ENCODE measurements at places on chromosomes 3 and 15.

GRCh38 chr3:118842147-118842863, 192.3 kb downstream of the IGSF11 start:
- no peak for DNase-seq

- DNase-seq = no peak
These were observed 39.6 kb upstream of the CTNNB1 start for GRCh38 chr3:41159588-41160189.

DNA sequence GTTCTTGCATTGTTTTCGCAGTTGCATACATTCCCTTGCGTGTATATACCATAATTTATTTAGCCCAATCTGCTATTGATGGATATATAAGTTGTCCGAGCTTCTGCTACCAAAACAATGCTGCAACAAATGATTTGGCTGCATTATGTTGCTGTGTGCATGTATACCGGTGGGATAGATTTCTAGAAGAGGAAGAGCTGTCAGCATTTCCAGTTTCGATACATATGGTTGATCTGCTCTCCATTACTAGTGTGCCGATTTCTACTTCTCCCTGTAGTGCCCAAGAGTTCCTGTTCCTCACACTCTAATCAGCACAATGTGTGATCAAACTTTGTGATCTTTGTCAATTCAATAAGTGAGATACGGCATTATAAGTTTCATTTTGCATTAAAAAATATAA, 92.8 kb upstream of the NMNAT3 start:
- no peak for DNase-seq

DNA sequence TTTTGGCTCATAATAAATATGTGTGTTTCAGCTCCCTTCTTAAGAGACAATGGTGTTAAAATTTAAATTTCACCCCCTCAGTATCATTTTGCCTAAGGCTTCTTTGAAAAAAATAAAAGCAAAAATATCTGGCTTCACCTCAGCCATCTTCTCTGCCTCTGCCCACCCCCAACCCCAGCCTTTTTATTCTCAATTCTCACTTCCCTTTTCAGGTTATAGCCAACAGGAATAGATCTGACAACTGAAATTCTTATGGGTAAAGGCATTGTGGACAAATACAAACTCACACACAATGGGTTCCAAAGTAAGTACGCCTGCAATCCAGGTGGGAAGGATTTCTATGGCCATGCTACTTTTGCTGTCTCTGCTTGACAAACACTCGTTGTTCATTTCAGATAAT, 399.0 kb upstream of the ARRDC4 start:
- no peak for DNase-seq

- no peak for DNase-seq
These were observed 17.4 kb downstream of the NBEAL2 start for GRCh38 chr3:46996689-46997452.

GRCh38 chr15:25600751-25601150, 161.9 kb upstream of the UBE3A start:
- DNase-seq = no peak

DNA sequence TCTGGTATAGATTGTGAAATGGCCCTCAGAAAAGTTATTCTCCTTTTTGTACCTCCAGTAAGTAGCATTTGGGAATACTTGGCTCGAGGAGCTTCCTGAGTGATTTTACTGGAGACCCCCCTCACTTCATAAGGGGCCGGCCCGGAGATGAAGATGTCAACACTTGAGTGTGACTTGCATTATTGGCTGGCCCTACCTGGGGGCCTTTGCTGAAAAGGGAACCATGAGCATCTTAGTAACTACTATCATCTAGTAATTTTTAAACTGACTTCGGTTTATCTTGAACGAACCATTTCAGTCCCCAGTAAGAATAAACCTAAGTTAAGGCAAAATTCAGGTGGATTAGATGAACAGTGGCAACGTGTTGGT, 1.3 kb downstream of the FAIM start:
- no peak for DNase-seq

Data from activated CD8-positive, alpha-beta memory T cell treated with anti-CD3 and anti-CD28 coated beads, Interleukin-2, amount 50 U/mL, for 48 hours (primary cell).